ENCODE measurements at places on chromosomes 3 and 15.
A peak's percentile ranks its signal among the peaks of the same experiment; 100 is the strongest.

DNA sequence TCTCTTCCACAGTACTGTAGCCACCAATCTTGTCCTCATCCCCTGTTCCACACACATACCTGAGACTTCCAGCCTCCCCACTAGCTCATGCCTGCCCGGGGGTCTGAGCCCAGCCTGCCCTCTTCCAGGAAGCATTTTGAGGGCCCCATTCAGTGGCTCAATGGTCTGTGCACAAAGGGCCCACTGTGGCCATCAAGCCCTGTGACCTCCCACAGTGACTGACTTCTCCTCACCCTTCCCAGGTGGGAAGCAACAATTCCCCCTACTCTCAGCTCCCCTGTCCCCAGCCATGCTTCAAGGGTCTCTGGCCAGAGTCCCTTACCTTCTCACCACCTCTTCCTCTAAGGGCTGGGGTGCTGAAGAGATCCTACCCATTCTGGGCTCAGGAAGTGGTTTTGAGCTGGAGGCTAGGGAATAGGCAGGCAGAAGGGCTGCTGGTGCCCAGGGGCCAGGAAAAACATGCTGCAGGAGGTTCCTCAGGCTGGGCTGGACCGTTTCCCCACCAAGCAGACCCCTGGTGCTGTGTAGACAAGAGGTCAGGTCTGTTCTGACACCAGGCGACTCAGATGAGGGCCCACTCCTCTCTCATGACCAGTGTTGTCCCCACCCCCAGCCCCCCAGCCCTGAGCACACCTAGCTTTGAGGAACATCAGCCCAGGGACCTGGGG is 3.0 kb upstream of the KLF15 start:
- DNase-seq, result no peak

DNA sequence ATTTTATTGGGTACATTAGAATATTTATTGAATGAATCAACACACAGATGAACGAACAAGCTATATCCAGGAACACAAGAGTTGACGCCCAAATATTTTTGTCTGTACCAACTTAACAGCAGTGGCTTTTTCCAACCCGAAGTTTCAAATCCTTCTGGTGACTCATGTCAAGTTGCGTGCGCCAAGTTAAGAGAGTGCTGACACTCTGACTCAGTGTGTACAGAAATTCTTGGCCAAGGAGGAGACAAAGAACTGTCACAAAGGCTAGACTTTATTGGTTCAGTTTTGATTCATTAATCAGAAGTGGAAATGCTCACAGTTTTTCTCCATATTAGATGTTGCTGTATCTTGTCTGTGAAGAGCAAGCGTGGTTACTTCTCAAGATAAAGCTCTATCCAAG is 59.6 kb upstream of the TSC22D2 start:
- DNase-seq, result no peak

GRCh38 chr3:136377508-136377907 is 127.4 kb downstream of the PCCB start:
- DNase-seq, result no peak

- no peak for DNase-seq
Measured at GRCh38 chr3:47580481-47580880, 1.8 kb upstream of the CSPG5 start.

GRCh38 chr3:56989169-56989976 is 71.1 kb upstream of the SPATA12 start:
- no peak for DNase-seq

GRCh38 chr3:110955301-110955880 is 116.2 kb upstream of the NECTIN3 start:
- no peak for DNase-seq

DNA sequence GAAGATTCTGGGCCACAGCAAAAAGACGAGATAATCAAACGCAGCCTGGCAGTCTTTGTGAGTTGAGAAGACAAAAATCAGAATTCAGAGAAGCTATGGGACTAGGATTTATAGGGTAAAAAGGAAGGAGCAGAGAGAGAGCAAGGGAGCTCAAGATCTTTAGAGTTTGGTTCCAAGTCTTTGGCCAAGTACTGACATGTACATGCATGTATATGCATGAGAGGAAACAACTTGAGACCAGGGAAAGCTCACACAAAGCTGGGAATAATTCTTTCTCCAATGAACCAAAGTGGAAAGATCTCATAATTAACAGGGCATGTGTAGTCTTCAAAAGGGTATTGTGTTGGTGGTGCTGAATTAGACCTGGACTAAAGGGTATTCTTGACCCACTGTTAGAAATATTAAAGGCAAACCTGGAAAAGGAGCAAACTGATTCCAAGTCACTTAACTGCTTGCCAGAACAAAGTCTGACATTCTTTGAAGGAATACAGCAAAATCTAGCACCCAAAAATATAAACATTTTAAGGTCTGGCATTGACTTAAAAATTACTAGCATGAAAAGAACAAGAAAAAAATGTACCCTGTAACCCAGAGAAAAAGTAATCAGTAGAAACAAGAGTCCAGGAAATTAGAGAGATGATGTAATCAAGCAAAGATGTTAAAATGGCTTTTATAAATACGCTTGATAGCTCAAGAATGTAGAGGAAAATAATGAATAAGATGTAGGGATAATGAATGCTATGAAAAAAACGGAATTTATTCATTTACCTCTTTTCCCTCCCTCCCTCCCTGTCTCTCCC is 226.0 kb upstream of the CGNL1 start:
- DNase-seq, result no peak

DNA sequence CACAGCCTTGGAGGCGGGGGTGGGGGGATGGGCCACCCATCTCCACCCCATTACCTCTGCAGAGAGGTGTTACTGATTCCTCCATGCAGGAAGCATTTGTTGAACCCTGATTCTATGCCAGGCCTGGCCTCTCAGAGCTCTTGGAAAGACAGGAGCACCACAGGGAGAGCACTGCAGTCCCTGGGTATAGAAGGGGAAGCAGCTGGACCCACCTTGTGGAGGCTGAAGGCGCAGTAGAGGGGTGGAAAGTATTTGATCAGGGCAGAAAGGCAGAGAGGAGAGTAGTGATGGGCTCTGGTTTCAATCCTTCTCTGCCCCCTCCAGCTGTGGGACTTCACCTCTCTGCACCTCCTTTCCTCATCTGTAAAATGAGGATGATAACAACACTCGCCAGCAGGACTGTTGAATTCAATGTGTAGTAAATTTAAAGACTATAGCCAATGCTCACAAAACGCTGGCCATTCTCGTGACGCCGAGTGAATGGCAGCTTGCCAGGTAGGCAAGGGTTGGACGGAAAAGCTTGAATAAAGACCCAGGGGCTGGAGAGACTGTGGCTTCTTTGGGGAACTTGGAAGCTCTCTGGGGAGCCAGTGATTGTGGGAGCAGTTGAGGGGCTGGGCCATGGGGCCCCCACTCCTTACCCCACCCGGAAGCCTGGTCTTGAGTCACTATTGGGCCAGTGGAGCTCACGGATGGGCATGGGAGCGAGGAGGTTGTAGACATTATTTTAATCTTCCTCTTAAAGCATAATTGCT is 8.0 kb upstream of the CCDC33 start:
- DNase-seq, result no peak

GRCh38 chr3:160027541-160028195 is 39.0 kb downstream of the IL12A start:
- DNase-seq, result no peak

DNA sequence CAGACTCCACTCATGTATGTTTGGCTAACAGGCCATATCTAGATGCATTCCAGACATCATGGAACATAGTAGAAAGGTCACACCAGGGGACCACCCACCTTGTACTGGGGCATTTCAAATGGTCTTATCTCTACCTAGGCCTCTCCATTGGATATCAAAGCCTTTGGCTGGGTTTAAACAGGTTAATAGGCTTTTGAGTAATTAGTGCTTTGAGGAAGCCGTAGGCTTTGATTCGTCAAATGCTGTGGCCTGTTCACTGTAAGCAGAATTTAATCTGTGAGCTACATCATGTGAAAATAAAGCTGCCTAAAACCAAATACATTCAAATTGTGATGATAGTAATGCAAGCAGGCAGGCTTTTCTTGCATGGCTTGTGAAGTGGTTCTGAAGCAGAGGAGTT is 129.5 kb downstream of the ST8SIA2 start:
- no peak for DNase-seq

GRCh38 chr3:39971559-39972031 is 162.2 kb downstream of the MYRIP start:
- DNase-seq, result no peak

GRCh38 chr3:133886031-133886722 is 9.5 kb downstream of the RAB6B start:
- no peak for DNase-seq

GRCh38 chr3:192082730-192083660 is 622.0 kb downstream of the PYDC2 start:
- no peak for DNase-seq

DNA sequence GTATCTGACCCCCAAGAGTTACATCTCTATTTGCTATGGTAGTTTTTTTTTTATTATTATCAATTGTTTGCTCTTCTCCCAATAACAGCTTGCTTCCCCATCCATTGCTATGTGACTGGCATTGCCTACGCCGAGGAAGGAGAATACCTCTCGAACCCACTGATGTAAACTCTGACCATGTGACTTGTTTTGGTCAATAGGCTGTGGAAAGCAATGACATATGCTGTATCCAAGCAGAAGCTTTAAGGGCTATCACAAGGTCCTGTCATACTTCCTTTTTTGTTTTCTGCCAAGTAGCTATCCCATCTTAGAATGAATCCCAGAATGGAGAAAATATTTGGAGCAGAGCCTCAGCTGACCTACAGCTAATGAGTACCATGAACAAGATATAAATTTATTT is 111.0 kb upstream of the FRMD4B start:
- no peak for DNase-seq

GRCh38 chr3:8457039-8457438 is 44.6 kb upstream of the LMCD1 start:
- no peak for DNase-seq

- DNase-seq, result no peak
Measured at GRCh38 chr3:15800327-15800726, 2.5 kb upstream of the ANKRD28 start.

- no peak for DNase-seq
Measured at GRCh38 chr3:151989621-151990020, 116.2 kb downstream of the SUCNR1 start.

DNA sequence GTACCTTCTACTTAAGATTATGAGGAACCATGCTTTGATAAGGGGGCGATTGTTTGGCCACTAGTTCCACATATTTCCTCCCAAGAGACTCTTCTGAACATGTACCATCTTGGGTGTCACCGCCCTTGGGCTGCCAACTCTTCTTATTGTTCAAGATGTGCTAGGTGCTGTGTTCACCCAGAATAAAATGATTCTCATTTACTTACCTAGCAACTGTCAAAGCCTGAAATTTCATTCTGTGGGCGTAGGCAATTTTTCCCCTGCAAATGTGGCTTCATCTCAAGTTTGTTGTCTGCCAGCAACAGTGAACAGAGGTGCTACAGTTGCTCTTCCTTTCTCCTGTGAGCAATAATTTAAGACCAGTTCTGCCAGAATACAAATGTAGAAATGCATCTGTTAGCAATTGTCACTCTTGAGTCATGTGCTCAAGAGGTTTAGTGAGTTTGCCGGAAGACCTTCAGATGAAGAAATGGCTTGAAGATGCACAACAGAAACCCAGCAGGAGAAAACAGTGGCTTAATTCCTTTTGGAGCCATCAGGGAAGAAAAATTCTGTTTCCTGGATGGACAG is 41.3 kb upstream of the RARB start:
- no peak for DNase-seq

GRCh38 chr15:49045751-49046219 is 461 bp downstream of the SECISBP2L start:
- DNase-seq, result peak; percentile 15

DNA sequence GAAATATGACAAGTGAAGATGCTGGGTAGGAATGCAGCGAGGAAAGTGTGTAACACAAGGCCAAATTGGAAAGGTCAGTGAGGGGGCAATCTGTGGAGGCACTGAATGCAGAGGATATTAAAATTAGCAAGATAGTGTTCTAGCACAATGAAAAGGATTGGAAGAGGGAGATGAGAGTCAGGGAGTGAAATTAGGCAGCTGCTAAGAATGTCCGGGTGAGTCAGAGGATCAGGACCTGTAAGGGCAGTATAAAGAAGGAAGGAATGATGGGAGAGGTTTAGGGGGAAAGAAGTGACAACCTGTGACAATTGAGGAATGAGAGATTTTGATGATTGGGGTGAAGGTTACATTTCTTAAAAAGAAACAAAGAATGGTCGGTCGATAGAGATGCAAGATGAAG is 103.5 kb downstream of the UBE3A start:
- no peak for DNase-seq

DNA sequence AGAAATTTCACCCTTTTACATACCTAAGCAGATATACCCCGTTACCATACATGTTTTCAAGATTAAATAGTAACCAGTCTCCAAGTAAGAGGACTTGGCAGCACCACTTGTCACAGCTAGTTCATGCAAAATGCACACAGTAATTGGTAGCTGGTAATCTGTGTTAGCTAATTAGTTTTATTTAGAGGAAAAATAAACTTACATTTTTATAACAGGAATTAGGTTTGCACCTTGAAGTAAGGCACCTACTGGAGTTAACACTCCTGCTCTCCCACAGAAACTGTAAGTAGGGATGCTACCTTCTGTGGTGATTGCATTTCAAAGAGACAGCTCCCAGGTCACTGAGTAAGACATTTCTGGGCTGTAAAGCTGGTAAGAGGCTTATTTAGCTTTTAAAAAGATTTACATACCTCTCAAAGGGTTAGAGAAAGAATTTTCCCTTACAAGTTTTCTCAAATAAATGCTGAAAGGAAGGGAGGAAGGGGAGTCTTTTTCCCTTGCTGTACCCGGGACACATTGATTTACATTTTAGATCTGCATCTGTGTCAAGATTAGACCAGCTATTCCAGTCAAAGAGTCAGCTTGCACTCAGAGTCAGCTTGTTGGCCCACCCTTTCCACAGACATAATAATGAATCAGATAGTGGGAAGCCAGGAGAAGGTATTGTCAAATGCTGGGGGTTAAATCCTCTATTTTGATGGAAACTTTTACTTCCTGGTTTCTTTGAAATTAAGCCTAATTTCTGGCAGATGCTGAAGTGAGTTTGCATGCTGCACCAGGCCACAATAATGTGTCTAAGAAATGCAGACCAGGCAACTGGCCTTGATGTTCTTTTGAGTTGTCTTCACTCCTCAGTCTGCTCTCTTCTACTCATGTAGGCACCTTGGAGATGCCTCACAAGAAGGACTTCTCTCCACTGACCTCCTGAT is 77.6 kb upstream of the CHD2 start:
- no peak for DNase-seq

GRCh38 chr3:155065537-155065936 is 14.6 kb upstream of the MME start:
- no peak for DNase-seq
